T-helper 22 cell (primary cell): ENCODE measurements at places on chromosomes 5 and 9.

DNA sequence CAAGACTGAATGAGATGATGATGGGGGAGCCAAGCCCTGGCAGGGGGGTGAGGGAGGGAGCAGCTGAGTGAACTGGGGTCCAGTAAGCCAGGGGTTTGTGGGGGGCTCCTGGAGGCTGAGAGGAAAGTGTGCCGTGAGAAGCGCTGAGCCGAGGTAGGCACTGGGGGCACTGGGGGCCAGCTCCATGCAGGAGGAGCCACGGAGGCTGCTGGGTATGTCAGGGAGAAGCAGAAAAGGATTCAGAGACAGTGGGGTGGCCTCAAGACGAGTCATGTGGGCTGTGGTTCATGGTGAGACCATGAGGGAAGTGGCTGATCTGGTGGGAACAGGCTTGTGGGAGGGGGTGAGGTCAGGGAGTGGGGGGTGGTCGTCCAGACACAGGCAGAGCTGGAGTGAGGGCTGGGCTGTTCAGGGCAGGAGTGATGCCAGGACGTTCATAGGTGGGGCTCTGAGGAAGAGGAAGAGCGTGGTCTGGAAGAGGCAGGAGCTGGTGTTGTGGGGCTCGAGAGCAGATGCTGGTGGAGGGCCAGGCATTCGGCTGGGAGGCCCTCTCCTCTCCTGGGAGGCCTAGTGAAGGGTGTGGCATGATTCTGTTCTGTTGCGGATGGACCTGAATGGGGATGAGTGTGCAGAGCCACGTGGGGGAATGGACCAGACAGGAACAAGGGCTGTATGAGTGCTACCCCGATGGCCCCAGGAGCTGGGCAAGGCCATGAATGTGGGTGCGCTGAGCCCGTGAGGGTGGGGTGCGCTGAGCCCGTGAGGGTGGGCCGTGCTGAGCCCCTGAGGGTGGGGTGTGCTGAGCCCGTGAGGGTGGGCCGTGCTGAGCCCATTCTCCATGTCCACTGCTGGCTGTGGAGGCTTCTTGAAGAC, 92.7 kb upstream of the CACNA1B start:
- DNase-seq, result no peak

DNA sequence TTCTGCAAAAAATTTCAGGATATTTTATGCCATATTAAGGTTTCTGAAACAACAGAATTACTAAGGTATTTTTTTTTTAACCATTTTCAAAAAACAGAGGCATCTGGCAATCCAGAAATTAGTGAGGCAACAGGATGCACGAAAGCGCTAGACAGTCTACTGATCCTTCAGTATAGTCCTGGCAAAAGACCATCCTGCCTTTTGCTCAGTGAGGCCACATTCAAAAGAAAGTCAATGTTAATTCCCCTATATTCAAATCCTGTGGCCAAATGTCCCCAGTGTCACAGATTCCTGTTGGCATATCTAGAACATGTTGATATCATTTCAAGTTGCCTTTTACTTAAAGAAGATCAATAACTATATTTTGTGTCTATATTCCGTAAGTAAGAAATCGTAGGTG, 13.1 kb upstream of the NFIB start:
- no peak for DNase-seq

GRCh38 chr5:36458746-36459145, 147.7 kb upstream of the SLC1A3 start:
- DNase-seq, result no peak

GRCh38 chr9:130835441-130836298, 616 bp downstream of the ABL1 start:
- DNase-seq, result no peak

DNA sequence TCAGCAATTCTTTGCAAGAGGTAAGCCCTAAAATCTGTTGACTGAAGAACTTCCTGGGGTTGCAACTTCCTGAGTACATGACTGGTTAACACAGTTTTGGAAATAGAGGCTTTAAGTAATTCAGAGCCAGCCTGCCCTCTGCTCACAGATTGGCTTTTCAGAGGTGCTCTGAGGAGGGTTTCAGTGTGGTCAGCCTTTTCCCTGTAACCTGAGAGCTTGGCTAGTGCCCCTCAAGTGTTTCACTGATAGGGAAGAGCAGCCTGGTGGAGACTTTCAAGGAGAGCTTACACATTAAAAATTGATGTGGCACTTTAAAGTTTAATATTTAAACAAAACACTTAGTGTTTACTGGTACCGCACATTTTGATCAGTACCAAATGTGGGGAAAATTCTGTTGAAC, 56.7 kb upstream of the FOXB2 start:
- no peak for DNase-seq
